NCI-H82 (cell line): ENCODE measurements at places on chromosomes 11 and 22.

- no peak for DNase-seq
Observed at GRCh38 chr11:34613015-34613414, 7.9 kb upstream of the EHF start.

GRCh38 chr22:22855617-22856308 is 31.9 kb upstream of the IGLL5 start:
- DNase-seq = peak; percentile 42

DNA sequence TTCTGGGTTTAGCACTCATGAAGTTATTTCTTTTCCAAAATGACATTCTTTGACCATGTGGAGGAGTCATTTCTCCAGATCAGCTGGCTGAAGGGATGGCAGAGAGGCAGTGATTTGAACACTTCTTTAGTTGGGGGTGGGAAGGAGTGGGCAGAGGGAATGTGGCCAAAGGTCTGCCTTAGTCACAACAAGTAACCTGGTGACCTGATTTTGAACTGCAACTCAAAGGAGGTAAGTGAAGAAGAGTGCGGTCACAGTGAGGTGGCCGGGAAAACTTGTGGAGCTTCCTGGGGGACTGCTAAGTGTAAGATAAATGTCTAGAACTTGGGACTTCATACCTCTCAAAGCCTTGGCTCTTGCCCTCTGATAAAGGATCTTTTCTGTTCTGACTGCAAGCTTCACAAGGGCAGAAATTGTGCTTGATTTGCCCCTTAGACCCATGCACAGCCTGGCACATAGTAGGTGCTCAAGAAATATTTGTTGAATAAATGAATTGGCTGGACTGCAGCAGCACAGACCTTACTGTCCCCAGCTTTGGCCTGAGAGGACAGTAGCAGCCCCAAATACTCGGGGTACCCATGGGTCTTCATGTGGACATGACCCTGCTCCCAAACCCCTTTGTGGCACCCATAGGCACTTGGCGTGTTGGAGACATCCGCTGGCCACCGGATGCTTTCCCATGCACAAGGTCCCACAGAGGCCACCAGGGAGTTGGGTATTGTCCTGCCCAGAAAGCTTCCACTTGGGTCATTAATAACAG is 99.0 kb upstream of the ALX4 start:
- no peak for DNase-seq

DNA sequence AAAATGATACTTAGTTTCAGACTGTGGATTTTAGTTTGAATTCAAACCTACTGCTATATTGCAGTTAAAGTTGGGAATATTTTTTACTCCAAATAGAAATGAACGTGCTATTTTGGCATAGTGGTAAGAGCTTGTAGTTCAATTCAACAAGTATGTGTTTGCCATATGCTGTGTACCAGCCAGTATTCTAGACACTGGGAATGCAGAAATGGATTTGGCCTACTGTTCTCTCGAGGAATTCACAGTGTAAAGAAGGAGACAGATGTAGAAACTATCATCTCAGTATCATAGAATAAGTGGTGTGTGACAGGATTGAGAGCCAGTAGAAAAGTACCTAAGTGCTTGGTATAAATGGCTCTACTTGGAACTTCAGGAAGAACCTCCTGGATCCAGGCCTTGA is 80.4 kb downstream of the ATXN10 start:
- DNase-seq = no peak

DNA sequence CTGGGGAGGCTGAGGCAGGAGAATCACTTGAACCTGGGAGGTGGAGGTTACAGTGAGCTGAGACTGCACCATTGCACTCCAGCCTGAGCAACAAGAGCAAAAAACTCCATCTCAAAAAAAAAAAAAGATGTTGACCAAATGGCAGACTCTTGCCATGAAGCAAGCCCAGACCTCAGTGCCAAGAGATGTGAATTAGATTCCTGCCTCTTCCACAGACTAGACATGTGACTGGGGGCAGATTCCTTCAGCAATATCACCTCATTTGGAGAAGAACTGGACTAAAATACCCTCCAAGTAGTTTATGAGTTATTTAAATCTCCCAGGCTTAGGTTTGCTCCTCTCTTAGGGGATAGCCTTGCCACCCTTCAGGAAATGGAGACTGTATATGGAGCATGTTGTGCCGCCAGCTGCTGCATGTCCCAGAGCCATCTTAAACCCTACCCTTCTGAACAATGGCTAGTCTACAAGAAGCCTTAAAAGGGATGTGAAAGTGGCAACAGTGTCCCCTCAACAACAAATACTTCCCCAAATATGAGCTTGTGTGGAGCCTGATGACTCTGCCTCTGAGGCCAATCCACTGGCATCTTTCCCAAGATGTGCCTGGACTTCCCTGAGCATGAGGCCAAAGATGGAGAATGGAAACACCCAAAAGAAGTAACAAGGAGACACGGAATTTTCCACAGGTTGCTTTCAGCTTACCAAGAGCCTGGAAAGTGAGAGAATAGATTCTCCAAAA is 763 bp upstream of the MS4A7 start:
- DNase-seq = no peak

GRCh38 chr11:46108751-46109150 is 12.5 kb downstream of the PHF21A start:
- no peak for DNase-seq

DNA sequence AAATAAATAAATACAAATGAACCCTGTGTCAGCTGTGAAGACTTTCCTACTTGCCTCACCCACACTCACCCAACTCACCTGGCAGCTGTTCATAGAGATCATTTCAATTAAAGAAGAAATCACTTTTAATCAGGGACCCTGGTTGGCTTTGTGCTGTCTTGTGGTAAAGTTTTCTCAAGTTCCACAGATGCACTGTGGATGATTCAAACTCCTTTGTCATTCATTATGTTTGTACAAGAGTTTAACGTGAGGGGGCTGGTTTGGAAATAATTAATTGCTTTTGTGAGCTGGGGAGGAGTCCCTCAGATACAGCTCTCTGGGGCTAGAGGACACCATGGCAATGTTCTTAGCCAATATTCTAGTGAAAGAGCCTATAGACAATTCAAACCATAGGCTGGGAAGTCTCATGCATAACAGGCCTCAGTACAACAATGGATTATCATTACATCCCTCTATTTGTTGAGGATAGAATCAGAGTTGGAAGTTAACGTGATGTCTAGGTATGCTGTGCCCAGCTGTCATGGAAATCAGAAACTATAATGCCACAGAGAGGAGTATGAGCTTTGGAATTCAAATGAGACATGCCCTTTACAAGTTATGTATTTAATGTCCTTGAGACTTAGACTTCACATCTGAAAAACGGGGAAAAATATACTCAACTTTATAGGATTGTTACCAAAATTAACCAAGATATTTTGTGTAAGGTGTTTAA is 698.5 kb downstream of the KCNA4 start:
- no peak for DNase-seq

- no peak for DNase-seq
Observed at GRCh38 chr22:42298746-42299145, 28.3 kb upstream of the TCF20 start.

DNA sequence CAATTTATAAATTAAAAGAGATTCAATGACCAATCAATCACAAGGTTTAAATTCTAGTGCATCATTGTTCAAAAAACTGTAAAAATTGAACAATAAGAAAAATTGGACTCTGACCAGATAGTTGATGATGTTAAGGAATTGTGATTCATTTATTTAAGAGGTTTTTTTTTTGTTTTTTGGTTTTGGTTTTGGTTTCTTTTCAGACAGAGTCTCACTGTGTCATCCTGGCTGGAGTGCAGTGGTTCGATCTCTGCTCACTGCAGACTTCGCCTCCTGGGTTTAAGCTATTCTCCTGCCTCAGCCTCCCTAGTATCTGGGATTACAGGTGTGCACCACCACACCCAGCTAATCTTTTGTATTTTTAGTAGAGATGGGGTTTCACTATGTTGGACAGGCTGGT is 17.1 kb upstream of the EIF3M start:
- no peak for DNase-seq

GRCh38 chr11:19697721-19698121 is 14.9 kb upstream of the NAV2 start:
- no peak for DNase-seq

- no peak for DNase-seq
Observed at GRCh38 chr11:61695917-61696316, 15.7 kb downstream of the DAGLA start.

GRCh38 chr11:129973809-129974208 is 28.8 kb downstream of the PRDM10 start:
- no peak for DNase-seq

- DNase-seq = no peak
Observed at GRCh38 chr11:19370100-19370861, 129.5 kb upstream of the E2F8 start.

- DNase-seq = no peak
Observed at GRCh38 chr11:15780382-15780781, 576.0 kb downstream of the SOX6 start.

DNA sequence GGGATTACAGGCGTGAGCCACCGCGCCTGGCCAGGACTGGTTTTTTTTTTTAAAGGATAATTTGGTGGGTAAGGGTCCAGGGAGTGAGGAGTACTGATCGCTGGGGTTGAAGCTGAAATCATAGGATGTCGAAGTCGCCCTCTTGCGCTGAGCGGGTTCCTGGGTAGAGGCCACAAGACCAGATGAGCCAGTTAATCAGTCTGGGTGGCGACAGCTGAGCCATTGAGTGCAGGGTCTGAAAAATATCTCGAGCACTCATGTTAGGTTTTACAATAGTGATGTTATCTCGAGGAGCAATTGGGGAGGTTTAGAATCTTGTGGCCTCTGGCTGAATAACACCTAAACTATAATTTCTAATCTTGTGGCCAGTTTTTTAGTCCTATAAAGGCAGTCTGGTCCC is 7.8 kb downstream of the APOL5 start:
- DNase-seq = no peak

DNA sequence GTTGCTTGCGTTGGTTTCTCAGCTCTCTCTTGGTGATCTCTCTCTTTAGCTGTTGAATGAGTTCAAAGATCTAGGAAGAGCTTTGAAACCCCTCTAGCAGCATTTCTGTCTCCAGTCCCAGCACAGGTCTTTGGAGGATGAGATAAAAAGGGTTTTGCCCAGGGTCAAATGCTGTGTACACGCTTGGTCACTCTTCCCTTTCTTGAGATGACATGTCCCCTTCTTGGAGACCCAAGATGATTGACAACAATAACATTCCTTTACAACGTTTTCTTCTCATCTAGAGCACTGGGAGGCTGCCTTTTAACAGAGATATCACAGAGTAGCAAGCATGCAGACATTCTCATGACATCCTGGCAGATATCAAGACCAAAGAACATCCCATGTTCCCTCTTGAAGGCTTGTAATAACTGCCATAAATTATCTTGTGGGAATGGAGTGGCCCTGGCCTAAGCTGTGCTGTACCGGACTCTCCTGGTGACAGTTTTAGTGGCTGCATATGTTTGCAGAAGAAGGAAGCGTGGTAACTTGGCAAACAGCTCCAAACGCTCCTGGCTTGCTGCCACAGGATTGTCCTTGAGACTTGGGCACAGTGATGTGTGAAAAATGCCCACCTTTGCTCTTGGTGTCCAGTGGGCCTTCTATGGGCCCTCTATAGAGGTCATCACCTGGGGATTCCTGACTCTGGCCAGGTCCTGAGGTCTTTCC is 107.8 kb downstream of the PTPRJ start:
- DNase-seq = no peak

DNA sequence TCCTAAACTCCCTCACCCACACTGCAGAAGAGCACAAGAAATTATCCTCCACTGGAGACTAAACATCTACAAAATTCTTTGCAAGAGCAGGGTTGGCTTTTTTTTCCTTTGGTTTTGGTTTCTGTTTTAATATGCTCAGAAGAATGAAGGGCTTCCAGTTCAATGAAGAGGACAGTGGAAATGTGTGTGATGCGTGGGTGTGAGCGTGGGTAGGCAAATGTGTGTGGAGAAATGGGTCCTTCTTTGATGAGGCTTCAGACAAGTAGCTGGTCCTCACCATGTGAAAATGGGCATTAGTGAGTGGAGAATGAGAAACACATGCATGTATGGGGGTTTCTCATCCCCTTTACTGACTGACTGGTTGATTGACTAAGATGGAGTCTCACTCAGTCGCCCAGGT is 263.3 kb upstream of the SYN3 start:
- no peak for DNase-seq

DNA sequence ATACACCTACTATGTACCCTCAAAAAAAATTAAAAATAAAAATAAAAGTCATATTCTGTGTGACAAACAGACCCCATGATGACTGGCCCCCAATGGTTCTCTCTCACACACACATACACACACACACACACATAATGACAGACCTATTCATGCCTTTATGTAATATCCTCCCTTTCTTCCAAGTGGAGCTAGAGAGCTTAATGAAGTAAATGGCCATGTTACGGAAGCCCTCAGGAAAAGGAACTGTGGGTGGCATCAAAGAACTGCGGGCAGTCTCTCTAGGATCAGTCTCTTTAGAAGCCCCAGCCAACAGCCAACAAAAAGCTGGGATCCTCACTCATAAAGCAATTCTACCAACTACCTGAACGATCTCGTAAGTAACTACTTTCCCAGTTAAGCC is 125.5 kb downstream of the SIK3 start:
- peak; percentile 9 for DNase-seq

DNA sequence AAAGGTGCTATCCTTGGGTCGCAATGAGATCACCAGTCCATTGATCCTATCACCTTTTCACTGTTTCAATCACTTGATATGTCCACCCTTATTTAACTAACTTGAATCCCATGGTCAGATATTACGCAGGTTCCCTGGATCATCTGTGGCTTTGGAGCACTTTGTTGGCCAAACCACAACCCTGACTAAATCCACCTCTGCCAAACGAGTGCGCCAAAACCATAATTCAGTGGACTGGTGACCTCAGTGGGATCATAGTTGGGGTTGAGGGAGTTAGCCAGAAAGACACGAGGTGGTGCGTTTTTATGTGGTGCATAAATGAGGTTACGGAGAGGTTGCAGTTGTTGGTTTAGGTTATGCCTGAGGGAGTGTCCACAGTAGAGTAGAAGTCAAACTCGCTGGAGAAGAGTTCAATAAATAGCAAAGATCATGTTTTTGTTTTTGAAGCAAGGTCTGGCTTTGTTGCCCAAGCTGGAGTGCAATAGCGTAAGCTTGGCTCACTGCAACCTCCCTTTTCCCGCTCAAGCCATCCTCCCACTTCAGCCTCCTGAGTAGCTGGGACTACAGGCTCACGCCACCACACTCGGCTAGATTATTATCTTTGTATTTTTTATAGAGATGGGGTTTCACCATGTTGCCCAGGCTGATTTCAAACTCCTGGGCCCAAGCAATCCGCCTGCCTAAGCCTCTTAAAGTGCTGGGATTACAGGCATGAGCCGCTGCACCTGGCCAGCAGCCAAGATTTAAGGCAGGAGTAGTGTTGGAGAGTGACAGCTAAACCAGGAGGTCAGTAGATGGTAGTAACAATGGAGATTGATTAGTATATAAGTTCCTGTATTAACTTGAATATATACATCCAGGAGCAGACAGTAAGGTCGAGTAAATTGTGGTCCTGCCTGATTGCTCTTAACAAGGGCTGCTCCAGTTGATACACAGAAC is 4.5 kb downstream of the FOXR1 start:
- peak; percentile 96 for DNase-seq
